ENCODE measurements at places on chromosomes 13 and 19. TPM values are rescaled to one million over a fixed set of nuclear protein-coding genes. Genes with fewer than 3 reads are reported as not detected.

DNA sequence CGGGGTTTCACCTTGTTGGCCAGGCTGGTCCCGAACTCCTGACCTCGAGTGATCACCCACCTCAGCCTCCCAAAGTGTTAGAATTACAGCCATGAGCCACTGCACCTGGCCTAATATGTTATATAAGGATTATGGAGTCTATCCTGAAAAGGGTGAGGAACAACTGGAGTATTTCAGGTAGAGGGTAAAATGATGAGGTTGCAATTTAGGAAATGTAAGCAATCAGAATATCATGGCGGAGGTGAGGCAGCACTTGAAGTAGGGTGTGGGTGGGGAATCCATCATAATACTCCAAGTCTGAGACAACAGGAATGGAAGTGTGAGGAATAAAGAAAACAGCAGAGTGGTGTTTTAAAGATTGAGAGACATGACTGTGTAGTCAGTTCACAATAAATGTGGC lies 582.2 kb downstream of the FGF9 start:
- DNase-seq: no peak
- no peak overlapping the region for H3K27ac ChIP-seq
- no peaks in the 10 kb centered on the region for H3K36me3 ChIP-seq
- no peak overlapping the region for H3K4me3 ChIP-seq
- no peaks in the 10 kb centered on the region for H3K27me3 ChIP-seq

- DNase-seq: no peak
- no peaks in the 10 kb centered on the region for H3K36me3 ChIP-seq
- no peaks in the 10 kb centered on the region for H3K4me1 ChIP-seq
Observed at GRCh38 chr19:28694812-28695211, 518.1 kb downstream of the UQCRFS1 start.

- peaks cover 34% of the 10 kb centered on the region for H3K4me1 ChIP-seq
- H3K4me3 ChIP-seq: no peak overlapping the region
- H3K27ac ChIP-seq: no peak overlapping the region
- no peaks in the 10 kb centered on the region for H3K27me3 ChIP-seq
Observed at GRCh38 chr19:10109528-10109927, 2.0 kb upstream of the P2RY11 start.

GRCh38 chr19:42270346-42271044 lies 1.4 kb downstream of the CIC start:
- peak; percentile 80 for DNase-seq
- peaks cover 34% of the 10 kb centered on the region for H3K36me3 ChIP-seq
- H3K27me3 ChIP-seq: no peaks in the 10 kb centered on the region

GRCh38 chr13:63198071-63198470 lies 1782.4 kb upstream of the PCDH20 start:
- no peaks in the 10 kb centered on the region for H3K27me3 ChIP-seq
- H3K4me3 ChIP-seq: no peak overlapping the region
- H3K4me1 ChIP-seq: peaks cover 4% of the 10 kb centered on the region

CCDC8 gene
- total RNA-seq: 8.9 TPM

- H3K36me3 ChIP-seq: no peaks in the 10 kb centered on the region
- H3K4me3 ChIP-seq: no peak overlapping the region
- no peak overlapping the region for H3K27ac ChIP-seq
- peak; percentile 22 for DNase-seq
Observed at GRCh38 chr13:111482126-111482525, 161.7 kb downstream of the TEX29 start.

FGF9 gene
- 2.7 TPM for total RNA-seq

- no peak for DNase-seq
- H3K36me3 ChIP-seq: no peaks in the 10 kb centered on the region
- peaks cover 14% of the 10 kb centered on the region for H3K27me3 ChIP-seq
Observed at GRCh38 chr19:4189641-4190040, 7.2 kb downstream of the ANKRD24 start.

DNA sequence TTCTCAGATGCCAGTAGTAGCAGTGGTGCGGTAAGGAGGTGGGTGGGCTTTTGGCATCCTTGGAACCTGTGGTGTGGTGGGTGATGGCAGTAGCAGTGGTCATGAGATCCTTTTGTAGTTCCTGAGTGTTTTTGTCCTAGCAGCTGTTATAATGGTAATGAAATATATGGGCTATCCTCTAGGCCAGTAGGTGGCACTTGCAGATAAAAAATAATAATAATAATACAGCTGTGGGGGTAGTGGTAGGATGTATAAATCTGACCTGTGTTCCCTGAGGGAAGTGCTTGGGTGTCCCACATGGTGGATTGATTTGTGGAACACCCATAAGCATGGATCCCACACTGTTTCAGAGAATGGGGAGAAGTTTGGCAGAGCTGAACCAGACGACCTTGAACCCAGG lies 334.0 kb downstream of the SLITRK5 start:
- H3K4me1 ChIP-seq: no peaks in the 10 kb centered on the region
- no peaks in the 10 kb centered on the region for H3K36me3 ChIP-seq
- DNase-seq: no peak
- H3K27me3 ChIP-seq: no peaks in the 10 kb centered on the region
- no peak overlapping the region for H3K4me3 ChIP-seq
- no peak overlapping the region for H3K27ac ChIP-seq

DNA sequence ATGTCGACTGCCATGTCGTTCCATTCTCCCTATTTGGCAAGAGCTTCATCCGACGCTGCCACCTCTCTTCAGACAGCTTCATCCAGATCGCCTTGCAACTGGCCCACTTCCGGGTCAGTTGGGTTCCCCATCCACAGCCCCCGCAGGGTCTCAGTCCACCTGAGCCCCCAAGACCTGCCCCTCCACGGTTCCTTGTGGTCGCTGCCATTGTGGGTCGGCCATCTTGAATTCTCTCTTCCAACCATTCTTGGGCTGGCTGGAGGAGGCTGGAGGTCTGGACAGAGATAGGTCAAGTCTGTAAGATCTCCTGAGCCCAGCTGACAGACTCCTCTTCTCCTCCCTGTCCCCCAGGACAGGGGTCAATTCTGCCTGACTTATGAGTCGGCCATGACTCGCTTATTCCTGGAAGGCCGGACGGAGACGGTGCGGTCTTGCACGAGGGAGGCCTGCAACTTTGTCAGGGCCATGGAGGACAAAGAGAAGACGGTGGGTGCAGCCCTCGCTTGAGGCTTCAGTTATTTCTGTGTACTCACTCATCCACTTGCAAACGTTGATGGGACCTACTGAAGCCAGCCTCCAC lies 19.5 kb downstream of the CPT1C start:
- H3K27me3 ChIP-seq: no peaks in the 10 kb centered on the region
- no peaks in the 10 kb centered on the region for H3K36me3 ChIP-seq

All from upper lobe of right lung (tissue), 1 donor.